ENCODE measurements at places on chromosomes 4 and X.

DNA sequence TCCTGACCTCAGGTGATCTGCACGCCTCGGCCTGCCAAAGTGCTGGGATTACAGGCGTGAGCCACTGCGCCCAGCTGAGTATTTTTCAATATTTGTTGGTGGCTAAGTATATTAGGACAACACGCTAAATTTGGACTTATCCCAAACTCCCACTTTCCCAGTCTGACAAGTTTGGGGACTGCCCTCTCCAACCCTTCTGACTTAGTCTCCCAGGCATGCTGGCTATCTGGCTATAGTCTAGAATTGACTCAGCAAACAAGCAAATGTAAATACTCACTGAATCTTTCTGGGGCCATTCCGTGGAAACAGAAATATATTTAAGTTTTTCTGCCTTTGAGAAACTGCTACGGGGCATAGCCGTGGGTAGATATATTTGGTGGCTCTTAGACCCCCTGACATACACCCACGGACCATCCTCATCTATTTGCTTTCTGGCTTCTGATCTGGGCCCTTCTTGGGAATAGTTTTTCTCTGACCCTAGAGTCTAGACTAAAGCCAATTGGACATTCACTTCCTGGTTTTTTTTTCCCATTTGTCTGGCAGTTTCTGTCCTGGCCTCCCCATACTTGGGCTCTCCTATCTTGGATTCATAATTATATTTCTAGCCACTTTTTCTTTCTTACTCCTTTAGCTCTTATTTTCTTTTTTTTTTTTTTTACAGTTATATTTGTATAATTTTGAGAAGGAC is 11.3 kb upstream of the DOCK11 start:
- no peak for DNase-seq
- no peaks in the 10 kb centered on the region for H3K36me3 ChIP-seq
- H3K4me3 ChIP-seq, result no peak overlapping the region
- no peaks in the 10 kb centered on the region for H3K27me3 ChIP-seq
- H3K27ac ChIP-seq, result no peak overlapping the region

DNA sequence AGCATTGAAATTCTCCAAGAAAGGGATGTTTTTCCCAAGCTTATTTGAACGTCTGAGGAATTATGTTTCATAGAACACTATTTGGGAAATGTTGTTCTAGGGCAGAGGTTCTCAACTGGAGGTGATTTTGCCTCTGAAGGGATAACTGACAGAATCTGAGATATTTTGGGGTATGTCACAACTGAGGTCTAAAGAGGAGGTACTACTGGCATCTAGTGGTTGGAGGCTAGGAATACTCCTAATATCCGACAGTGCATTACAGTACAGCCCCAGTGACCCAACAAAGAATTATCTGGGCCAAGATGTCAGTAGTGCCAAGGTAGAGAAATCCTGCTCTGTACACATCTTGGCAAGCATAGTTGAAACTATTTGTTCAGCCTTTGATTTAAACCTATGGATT is 6.4 kb downstream of the HSPA4L start:
- no peak for DNase-seq
- H3K36me3 ChIP-seq, result no peaks in the 10 kb centered on the region
- H3K27ac ChIP-seq, result no peak overlapping the region
- no peaks in the 10 kb centered on the region for H3K4me1 ChIP-seq
- H3K27me3 ChIP-seq, result no peaks in the 10 kb centered on the region
- no peak overlapping the region for H3K4me3 ChIP-seq

DNA sequence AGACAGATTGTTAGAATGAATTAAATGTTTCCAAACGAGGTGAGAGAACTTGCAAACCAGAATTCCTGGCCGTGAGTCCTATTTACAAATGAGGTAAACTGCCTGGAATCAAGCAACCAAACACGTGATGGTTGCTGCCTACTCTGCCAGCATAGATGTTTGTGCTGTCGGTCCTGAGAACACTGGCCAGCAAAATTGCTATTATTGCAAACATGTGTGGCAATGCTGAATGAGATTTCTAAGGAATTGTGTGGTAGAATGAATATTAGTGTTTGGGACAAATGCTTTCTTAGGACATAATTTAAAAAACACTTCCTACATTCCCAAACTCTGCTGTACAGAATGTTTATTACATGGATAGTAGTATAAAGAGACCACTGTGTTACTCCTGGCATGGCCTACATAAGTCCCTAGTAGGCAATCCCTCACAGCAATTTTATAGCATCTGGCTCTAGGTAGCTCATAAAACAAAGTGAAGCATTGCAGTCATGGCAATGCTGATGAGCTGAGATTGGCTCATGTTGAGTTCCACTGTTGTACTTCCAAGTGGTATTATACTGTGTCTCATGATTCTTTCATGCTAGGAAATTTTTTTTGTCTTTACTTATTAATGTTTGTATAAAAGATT is 605.2 kb upstream of the EPHA5 start:
- H3K27ac ChIP-seq, result no peak overlapping the region
- no peaks in the 10 kb centered on the region for H3K27me3 ChIP-seq
- no peaks in the 10 kb centered on the region for H3K36me3 ChIP-seq
- H3K4me3 ChIP-seq, result no peak overlapping the region
- no peak for DNase-seq

- H3K4me3 ChIP-seq, result no peak overlapping the region
- no peaks in the 10 kb centered on the region for H3K4me1 ChIP-seq
- no peak for DNase-seq
- H3K36me3 ChIP-seq, result no peaks in the 10 kb centered on the region
- no peak overlapping the region for H3K27ac ChIP-seq
- H3K27me3 ChIP-seq, result no peaks in the 10 kb centered on the region
Measured at GRCh38 chr4:77050962-77051361, 24.8 kb downstream of the CCNI start.

Measured in right lobe of liver (tissue), 6 donors.